ENCODE measurements at places on chromosomes 7 and 10.

DNA sequence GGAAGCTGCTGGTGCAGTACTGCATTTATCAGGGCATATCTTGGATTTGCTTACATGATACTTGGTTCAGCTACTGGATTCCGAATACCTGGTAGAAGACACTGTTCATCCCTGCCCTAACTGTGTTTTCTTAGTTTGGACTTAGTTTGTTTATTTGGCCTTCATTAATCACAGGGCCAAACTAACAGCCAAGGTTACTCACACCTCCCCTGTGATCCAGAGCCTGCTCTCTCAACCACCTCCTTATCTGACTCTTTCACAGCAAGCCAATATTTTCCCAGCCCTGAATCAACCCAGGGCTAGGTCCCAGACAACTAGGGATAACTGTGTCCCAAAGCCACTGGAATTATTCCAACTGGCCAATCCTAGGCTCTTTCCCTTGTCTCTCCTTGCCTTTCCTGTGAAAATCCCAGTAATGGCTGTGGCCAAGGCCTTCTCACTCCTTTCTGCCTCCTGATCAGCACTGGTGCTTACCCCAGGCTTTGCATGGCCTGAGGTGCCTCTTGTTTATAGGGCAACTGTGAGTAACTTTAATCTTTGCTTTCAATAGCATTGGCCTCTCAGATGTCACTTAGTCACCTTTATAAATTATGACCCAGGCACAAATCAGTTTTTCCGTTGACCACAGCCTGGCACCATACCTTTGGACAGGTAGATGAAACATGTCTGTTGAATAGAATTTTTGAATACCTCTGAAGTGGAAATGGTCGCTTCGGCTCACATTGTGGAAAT, 9.3 kb upstream of the JCAD start:
- DNase-seq, result peak; percentile 70

GRCh38 chr10:22459496-22459895, 114.2 kb downstream of the SPAG6 start:
- DNase-seq, result no peak

DNA sequence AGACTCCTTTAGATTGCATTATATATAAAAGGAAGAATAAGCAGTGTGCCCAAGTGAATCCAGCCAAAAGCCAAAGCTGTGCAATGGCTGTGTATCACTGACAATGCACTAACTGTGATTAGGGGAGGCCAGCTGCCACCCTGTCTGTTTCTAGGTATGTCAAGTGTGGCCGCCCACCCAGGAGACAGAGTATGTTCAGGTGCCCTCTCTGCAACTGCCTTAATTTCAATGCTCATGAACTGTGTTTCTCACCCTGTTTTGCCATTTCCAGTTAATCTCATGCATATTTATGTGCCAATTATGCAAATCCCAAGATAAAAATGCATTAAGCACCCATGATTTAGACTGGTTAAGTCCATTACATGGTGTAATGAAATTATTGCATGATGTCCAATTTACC, 159.4 kb downstream of the FRMD4A start:
- no peak for DNase-seq

GRCh38 chr10:81502677-81503359, 372.2 kb upstream of the NRG3 start:
- no peak for DNase-seq

DNA sequence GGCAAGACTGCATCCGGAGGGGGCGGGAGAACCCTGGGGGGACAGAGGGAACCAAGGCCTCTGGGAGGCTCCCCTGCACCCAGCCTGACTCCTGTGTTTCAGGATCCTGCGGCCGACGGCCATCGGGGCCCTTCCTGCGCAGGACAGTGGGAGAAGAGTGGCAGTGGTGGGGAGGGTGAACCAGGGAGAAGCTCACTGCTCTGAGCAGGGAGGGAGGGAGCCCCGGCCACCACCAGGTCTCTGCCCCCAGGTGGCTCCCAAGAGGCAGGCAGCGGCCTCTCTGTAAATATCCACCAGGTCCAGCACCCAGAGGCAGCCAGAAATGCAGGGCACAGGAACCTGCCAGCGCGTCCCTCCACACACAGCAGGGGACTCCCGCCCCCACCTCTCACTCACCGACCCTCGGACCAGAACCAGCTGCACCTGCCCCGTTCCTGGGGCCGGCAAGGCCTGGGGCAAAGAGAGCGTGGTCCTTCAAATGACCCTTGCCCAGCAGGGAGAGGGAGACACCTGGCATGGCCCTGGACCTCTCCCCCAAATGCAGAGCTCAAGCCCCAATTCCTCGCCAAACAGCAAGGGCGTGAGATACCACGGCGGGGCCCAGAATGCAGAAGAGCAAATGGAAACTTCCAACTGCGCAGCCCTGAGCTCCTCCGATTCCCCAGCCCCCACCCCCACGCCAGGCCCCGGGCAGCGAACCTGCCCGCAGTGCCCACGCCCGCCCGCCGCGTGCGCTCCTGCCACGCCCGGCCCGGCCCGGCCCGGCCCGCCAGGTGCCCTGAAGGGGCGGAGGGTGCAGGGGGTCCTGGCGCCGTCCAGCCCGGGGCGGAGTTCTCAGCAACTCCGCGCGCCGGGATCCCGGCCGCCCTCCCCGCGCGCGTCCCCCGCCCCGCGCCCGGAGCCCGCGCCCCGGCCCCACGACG, 805 bp downstream of the RASGEF1A start:
- no peak for DNase-seq

DNA sequence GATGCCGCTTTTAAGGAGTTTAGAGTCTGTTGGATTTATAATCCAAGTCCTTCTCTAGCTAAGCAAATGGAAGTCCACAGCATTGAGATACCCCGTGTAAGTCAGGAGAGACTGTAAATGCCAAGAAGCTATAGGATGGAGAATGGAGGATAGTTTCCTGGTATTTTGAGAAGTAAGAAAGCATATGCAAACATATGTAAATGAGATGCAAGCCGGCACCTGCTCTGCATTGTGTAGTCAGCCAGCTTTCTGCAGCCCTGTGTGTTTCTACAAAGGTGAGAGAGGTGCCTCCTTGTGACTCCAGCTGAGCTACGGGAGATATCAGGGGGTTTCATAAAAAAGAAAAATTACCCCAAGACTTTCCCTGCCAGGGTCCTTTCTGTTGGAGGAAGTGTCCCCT, 176.3 kb downstream of the RPS24 start:
- no peak for DNase-seq

DNA sequence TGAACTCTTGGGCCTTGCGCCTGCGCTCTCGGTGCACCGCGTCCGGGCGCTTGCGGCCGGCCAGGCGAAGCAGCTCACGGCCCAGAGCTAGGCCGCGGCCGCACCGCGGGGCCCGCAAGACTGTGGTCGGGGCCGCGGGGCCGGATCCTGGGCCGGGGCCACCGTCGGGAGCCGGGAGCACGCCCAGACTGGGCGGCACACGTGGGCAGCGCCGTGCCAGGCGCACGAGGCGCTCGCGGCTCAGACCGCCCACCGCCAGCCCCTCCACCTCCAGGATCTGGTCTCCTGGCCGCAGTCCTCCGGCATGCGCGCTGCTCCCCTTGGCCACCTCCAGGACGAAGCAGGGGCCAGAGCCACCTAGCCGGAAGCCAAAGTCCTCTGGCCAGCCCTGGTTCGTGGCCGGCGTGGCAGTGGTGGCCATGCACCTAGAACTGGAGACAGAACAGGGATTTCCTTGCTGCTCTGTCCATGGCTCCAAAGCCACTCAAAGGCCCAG, at the start of gene GRID2IP:
Gene GRID2IP (minus strand): TSS at position 446 of the 496 bp plus-strand sequence. CDS start 25 bp downstream, at position 421.
- DNase-seq, result no peak

GRCh38 chr7:36613031-36613614, 111.2 kb downstream of the AOAH start:
- DNase-seq, result no peak

GRCh38 chr10:69125554-69125953, 1.6 kb downstream of the VPS26A start:
- no peak for DNase-seq

GRCh38 chr10:32327364-32327691, 19.6 kb downstream of the EPC1 start:
- DNase-seq, result peak; percentile 31

DNA sequence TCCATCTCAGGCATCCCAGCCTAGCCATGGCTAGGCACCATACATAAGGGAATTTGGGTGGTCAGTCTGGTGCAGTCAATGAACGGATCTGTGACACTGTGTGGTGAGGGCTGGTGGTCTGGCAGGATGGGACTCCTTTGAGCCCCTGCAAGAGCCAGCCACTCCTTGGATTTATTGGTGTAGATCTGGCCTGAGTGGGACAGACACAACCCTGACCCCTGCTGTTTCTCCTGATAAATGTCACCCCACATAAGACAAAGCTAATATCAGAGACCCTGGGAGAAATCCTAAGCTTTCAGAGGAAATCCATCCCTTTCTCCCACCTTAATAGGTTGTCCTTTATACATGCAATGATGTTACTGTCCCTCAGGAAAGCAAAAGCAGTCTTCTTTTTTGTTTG, 2.3 kb downstream of the FBXO24 start:
- no peak for DNase-seq
